ENCODE measurements at places on chromosomes 3 and 15.

GRCh38 chr3:99980606-99981005, 133.7 kb downstream of the FILIP1L start:
- no peak for DNase-seq

DNA sequence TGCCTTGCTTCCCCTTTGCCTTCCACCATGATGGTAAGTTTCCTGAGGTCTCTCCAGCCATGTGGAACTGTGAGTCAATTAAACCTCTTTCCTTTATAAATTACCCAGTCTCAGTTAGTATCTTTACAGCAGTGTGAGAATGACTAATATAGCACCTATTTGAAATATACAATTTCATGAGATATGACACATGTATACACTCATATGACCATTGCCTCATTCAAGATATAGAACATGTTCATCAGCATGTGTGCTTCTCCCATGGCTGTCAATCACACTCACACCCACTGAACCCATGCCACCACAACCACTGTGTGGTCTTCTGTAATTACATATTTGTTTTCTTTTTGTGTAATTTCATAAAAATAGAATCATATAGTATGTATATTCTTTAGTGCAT, 599.5 kb upstream of the EPHA6 start:
- no peak for DNase-seq

- DNase-seq = no peak
Measured at GRCh38 chr3:14793126-14793857, 25.5 kb upstream of the FGD5 start.

- peak; percentile 74 for DNase-seq
Measured at GRCh38 chr3:134083626-134084241, 54.0 kb upstream of the SLCO2A1 start.

Data from esophagus muscularis mucosa (tissue), 4 donors.